GDM1 (cell line): ENCODE measurements at places on chromosomes 2 and 18.

- DNase-seq = no peak
Observed at GRCh38 chr2:74747411-74748080, 86.4 kb upstream of the HK2 start.

GRCh38 chr18:67525328-67526099, 9.0 kb upstream of the DSEL start:
- DNase-seq = no peak

DNA sequence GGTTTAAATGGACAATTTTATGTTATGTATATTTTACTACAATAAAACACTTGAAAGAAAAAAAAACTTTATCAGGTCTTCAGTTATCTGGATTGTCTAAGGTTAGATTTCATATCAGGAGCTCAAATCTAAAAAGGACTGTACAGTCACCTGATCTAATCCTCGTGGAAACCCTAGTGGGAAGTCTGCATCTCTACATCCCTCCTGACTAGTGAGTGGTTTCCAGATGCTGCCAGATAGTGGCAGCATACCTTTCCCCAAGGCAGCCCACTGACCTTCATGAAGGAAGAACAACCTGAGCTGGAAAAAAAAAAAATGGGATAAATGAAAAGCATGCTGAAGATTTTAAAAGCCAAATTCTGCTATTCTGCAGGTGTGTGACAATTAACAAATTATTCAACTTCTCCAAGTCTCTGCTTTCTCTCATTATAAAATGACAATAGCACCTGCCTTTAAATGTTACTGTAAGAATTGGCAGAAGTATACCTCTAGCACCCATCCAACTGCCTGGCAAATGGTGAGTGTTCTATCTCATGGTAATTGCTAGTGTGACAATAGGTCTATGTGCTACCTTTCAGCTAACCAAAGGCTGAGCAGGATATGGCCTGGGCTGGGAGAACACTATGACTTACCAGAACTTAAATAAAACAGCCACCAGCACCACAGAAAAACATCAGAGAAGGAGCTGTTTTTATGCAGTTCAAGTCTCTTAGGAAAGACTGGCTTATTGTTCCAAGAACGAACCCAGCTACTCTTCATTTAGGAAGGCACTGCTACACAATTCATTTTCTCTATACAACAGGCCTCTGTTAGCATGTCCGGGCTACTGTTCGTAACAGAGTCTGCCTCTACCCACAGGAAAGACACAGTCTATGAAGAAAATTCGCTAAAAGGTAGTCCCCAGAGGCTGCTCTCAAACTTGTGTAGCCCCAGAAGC, 8.6 kb downstream of the CLASP1 start:
- no peak for DNase-seq

- DNase-seq = peak; percentile 15
Observed at GRCh38 chr2:60530660-60531281, 22.7 kb downstream of the BCL11A start.

DNA sequence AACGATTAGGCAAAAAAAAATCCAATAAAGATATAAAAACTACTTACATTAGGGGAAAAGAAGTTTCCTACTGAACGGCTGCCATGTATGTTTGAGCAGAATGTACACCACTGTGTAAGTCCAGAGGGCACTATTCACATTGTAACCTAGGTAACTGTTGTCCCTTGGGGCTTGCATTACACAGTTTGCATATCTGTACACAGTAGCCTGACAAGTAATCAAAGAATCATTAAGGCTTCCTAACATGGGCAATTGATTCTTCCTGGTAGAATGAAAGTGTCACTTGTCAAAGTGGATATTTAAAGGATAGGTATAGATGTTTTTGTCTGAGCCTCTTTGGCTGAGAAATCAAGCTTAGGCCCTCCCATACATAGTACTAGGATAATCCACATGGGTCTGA, 39.1 kb downstream of the PLEK start:
- DNase-seq = no peak

DNA sequence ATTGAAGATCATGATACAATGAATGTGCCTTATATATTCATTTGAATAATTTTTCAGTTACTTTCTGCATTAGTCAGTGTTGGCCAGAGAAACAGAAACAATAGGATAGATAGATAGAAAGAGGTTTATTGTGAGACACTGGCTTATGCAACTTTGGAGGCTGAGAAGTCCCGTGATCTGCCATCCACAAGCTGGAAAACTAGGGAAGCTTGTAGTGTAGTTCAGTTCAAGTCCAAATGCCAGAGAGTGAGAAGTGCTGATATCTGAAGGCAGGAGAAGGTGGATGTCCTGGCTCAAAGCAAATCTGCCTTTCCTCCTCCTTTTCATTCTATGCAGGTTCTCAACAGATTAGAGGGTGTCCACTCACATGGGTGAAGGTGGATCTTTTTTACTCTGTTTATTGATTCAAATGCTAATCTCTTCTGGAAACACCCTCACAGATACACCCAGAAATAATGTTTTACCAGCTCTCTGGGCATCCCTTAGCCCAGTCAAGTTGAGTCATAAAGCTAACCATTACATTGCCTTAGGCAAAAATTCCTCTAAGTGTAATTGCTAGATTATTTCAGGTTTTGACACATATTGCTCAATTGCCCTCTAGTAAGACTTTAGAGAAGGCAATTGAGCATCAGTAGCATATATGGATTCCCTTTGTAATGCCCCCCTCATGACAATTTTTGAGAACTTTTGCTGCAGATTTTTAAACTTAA, 341.4 kb downstream of the LPIN1 start:
- DNase-seq = no peak

- no peak for DNase-seq
Observed at GRCh38 chr2:201904538-201905420, 98.4 kb downstream of the CDK15 start.

- DNase-seq = no peak
Observed at GRCh38 chr2:3460831-3461800, 58.2 kb downstream of the ADI1 start.

GRCh38 chr2:9984217-9984739, 32.8 kb downstream of the GRHL1 start:
- no peak for DNase-seq

DNA sequence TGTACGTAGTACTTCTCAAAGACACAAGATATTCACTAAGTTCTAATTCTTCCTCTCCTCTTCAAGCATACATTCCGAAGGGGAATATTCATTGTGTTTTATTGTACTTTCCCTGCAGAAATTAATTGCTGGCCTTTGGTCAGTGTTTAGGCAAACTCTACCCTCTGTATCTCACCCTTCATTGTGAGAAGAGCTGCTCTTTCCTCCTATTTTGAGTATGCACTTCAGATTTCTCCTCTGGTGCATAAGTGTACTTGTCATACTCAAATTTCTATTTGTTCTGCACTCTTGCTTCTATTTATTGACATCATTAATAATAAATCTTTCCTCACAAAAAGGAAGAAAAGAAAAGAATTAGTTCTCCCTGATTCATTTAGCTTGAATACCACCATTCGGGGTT, 485.4 kb upstream of the SLC8A1 start:
- DNase-seq = no peak

DNA sequence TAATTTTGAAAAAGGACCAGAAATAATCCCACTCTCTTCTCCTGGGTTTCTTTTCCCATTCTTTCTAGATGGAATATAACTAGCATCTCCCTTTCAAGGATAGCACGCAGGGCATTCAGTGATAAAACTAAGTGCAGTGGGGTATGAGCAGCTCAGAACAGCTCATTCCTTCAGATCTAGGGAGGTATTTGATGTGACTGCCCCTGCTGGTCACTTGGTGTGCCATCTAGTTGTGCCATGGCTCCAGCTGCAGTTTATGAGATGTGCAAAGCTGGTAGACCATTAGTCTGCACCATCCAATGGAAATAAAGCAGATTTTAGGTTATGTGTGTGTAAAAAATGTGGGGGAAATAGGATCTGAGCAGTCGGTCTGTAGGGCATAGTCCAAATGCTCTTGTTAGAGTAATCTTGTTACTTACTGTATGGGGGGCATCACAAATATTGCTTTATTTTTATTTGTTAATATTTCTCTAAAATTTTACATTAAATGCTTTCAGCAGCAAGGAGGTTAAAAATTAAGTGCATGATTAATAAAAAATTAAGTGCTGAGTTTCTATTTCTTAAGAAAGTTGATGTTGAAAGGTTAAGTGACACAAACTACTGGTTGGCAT, 38.9 kb downstream of the CTAGE1 start:
- no peak for DNase-seq

- DNase-seq = no peak
Observed at GRCh38 chr2:128789221-128789620, 470.6 kb upstream of the HS6ST1 start.

GRCh38 chr18:8937160-8938094, 165.1 kb upstream of the NDUFV2 start:
- DNase-seq = no peak

DNA sequence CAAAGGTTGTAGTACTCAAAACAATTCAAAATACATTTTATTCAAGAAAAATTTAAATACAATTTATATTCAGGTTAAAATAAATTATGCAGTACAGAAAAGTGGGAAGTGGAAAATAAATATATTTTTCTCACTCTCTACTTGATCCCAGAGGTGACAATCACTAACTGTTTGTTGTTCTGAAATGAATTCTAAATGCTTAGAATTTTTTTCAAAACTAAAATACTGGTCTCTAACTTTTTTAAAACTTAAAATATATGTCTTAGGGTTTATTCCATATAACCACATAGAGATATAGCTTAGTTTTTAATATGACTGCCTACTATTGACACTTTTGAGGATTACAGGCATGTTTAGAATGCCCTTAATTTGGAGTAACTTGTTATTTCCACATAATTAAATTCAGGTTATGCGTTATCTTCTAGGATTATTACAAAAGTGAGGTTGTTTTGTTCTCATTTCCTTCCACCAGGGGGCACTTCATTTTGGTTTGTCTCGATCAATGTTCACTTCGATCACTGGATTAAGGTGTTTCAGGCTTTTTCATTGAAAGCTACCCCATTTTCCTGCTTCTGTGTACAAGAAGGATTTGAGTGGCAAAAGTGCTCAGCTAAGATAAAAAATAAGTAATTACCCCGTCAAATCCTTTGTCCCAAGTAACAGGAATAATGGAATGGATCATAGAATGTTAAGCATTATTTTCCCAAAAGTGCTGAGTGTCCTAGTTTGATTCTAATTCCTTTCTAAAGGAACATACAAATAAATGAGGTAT, 27.1 kb upstream of the TFPI start:
- peak; percentile 29 for DNase-seq

DNA sequence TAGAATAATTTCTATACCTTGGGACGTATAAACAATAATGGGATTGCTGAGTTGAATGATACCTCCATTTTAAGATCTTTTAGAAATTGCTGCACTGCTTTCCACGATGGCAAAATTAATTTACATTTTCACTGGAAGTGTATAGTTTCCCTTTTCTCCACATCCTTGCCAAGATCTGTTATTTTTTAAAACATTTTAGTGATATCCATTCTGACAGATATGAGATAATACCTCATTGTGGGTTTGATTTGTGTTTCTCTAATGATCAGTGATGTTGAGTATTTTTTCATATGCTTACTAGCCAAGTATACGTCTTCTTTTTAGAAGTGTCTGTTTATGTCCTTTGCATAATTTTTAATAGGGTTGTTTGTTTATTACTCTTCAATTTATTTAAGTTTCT, 908.5 kb upstream of the CNTNAP5 start:
- no peak for DNase-seq

DNA sequence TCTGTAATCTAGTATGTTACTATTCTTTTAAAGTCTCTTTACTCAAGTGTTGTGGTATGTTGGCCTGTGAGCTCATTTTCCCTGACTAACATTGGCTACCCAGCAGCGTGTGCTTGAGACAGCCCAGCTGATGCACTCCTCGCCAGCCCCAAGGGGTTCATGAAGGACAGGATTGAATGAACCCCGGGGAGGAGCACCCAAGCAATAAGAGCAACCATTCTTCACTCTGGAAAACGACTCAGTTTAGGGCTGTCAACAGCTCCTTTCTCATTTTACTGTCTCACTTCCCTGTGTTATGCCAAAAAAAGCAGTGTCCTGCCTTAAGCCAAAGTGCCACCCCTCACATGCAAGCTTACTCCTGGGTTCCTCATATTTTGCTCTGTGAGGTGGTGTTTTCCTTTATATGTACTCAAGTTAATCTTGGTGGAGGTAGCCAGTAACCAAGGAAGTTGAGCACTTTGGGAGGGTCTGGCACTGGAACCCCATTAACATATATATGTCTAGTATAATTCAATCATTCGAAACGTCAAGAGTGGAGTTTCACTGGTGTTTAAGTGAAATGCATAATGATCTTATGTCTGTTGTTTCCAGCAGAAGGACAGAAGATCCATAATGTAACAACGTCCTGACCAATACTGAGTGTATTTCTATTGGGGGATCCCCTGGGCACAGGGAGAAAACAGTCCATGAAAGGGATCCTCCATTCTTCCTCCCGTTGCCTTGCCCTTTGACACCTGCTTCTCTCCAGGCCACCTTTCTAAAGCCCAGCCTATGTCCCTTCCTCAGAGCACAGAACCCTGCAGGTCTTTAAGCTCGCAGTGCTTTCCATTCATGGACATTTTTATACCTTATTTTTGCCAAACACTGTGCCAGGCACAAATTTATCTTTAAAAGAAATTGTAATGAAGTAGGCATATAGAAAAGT, 43.2 kb downstream of the ATIC start:
- DNase-seq = no peak

GRCh38 chr2:124080281-124081153, 55.4 kb downstream of the CNTNAP5 start:
- no peak for DNase-seq

- no peak for DNase-seq
Observed at GRCh38 chr2:120669971-120670370, 65.7 kb upstream of the GLI2 start.

DNA sequence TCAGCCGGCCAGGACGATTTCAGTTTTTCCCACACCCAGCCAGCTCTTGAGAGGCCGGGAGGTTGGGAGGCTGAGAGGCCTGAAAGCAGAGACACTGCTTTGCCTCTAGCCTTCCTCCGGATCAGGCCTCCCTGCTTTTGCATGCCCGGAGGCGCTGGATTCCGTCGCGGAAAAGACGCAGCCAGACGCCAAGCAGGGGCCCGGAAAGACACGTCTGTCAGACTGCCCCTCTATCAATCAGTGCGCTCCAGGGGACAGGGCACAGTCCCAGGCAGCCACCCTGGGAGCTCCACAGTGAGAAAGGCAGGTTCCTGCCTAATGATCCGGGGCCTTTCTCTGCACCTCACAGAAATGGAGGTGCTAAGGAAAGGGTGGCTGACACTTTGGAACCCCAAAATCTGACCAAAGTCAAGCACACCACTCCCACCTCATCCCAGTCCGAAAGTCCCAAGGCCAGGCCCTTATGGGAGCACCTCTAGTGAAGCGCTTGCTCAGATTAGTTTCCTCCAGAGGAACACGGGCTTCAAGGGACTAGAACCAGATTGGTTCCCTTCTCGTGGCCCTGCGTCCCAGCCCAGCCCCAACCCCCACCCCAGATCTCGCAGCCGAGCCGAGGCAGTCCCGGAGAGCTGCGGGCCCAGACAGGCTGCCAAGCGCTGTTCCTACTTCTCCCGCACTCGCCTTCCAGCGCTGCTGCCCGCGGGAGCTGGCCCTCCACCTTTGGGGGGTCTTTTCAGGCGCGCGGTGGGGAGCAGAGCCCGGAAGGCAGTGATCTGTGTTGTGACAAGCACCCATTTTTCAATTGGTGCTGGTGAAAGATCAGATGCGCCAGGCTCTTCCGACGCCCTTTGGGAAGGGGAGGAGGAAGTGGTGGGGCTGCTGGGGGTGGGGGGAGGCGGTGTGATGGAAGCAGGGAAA, 5.0 kb downstream of the DLX1 start:
- no peak for DNase-seq
